KG1 (cell line): ENCODE measurements at places on chromosomes 4 and X.

- DNase-seq: no peak
These were observed 129.2 kb upstream of the MSX1 start for GRCh38 chr4:4730249-4730648.

- no peak for DNase-seq
These were observed 142.1 kb upstream of the FTHL17 start for GRCh38 chrX:31213941-31214340.

- DNase-seq: no peak
These were observed 183.7 kb downstream of the SOWAHB start for GRCh38 chr4:76714226-76714625.

DNA sequence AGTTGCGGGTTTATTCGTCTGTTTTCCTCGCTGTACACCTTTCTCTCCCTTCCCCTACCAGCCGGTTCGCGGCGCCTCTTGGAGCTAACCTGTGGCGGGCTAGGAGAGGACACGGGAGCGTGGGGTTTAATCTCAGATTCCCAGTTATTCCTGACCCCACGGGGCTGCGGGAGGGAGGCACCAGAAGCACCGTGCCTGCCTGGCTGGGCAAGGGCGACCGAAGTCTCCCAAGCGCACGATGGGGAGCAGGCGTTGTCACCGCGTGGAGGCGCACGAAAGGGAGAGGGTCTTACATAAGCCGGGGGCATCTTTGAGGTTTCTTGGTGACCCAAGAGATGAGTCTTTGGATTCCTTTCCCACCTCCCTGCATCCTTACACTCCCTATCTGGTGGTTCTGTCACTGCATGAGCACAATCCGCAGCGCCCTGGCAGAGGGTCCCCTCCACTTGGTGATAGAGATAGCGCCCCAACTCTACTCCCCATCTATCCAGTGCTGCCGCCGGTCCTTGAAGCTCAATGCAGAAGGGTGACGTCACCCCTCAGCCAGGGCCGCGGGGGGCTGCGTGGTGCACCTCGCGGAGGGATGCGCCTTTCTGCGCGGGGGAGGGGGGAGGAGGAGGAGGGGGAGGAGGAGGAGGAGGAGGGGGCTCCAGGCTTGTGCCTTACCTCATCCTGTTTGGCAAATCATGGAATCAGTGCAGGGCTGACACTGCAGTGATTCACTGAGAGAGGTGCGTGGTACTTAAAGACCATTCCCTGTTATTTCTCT is 793 bp downstream of the TSPAN7 start:
- DNase-seq: no peak

- peak; percentile 14 for DNase-seq
These were observed 195.8 kb downstream of the PDHA2 start for GRCh38 chr4:96035727-96036126.

GRCh38 chr4:174156239-174156826 is 127.1 kb downstream of the FBXO8 start:
- DNase-seq: no peak

GRCh38 chrX:135345107-135345589 is 35.9 kb downstream of the ETDC start:
- no peak for DNase-seq

DNA sequence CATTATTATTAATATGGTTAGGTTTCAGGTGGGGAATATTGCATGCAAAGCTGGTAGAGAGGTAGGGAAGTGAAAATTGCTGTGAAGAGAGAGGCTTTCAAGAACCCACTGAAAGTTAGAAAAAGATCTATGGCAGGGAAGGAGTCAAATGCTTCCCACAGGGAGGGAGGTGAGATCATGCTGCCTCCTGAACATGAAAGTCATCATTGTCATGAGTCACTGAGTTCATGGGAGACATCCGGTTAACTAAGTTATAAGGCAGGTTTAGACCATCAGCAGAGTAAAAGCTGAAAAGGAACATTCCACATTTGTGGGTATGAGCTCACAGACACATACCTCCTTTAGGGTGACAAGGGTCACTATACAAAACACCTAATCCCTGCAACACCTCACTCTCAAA is 16.2 kb downstream of the GATB start:
- no peak for DNase-seq

DNA sequence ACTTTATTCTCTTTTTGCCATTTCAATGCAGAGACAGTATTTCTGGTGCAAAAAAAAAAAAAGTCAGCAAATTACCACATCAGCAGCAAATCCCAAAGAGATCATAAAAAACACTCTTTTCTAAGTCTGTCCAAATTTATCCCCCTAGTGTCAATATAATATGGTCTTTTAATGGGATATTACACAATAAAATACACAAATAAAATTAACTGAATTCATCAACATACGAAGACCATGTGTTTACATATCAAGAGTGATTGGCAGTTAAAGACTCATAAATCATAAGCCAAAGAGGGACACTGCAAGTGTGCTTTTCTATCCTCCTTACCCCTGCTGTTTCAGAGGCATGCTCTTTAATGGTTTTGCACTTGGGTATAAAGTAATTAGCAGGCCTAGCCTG is 340.2 kb upstream of the DKK2 start:
- no peak for DNase-seq

DNA sequence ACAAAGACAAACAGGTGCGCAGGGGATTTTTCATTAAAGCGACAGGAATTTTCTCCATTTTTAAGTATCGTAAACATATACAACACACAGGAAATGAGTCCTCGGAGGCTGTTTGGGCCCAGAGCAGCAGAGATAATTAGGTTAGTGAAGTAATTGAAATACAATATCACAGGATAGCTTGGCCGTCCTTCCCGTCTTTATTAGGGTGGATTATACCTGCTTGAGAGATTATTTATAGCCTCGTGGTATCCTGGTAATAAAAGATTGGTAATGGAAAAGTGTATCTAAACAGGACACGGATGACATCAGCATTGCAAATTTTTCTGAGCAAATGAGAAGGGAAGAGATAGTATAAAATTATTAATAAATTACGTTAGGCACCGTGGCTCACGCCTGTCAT is 68.2 kb downstream of the CRLF2 start:
- no peak for DNase-seq

GRCh38 chr4:3054169-3054759 is 20.1 kb downstream of the HTT-AS start:
- no peak for DNase-seq

- DNase-seq: no peak
These were observed 2.3 kb downstream of the CCDC149 start for GRCh38 chr4:24910499-24910898.

- DNase-seq: no peak
These were observed 340.4 kb downstream of the RPA4 start for GRCh38 chrX:97224148-97224547.

GRCh38 chrX:6685489-6685888 is 150.6 kb upstream of the VCX3A start:
- no peak for DNase-seq

DNA sequence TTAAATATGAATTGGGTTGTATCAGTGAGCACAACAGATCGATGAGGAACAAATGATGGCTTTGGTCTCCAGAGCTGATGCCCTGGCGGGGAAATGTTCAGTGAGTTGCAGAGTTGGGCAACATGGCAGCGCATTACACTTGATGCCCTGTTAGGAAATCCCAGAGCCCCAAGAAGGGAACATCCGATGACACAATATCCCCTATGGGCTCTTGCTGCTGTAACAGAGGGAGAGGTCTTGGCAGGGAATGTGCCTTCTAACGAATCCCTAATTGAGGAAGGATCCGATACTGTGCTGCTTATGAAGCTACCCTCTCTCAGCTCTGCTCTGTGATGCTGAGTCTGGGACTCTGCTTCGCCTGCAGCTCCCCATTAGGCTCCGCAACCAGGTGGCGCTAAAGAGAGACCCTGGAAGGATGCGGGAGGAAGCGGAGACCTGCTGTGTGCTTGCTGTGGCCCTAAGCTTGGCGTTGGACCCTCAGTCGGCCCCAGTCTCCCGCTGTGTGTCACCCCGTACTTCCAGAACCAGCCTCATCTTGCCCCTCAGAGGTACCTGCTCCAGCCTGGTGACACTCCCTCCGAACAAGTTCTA is 38.9 kb downstream of the PDHA1 start:
- DNase-seq: no peak

DNA sequence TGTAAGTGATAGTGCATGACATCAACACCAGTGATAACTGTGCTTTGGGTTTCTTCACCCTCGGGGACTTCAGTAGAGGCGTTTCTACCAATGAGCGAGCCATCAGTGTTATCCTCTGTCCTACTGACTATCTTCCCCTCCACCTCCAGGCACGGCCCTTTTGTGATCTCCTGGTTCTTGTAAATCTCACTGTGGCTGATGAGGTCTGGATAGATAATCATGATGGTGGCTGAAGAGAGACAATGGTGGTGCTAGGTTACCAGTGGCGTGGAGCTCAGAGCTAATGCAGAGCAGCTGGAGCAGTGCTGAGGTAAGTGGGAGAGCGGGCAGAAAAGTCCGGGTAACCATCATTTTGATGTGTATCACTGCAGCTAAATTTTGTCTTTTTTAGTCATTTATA is 816.6 kb downstream of the GLUD2 start:
- no peak for DNase-seq

- DNase-seq: no peak
These were observed 3.1 kb downstream of the CT45A10 start for GRCh38 chrX:135890087-135890585.

DNA sequence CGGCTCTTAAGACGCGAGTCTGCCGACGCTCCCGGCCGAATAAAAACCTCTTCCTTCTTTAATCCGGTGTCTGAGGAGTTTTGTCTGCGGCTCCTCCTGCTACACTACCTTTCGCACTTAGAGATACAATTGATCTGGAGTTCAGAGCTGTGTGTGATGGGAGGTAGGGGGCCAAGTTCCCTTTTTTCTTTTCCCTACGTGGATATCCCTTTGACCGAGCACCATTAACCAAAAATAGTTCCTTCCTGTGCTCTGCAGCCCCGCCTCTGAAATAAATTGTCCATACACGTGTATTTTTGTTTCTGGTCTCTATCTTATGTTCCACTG is 555 bp upstream of the PGM2 start:
- DNase-seq: peak; percentile 87

GRCh38 chr4:130422261-130422660 is 1326.3 kb downstream of the C4orf33 start:
- DNase-seq: peak; percentile 2

DNA sequence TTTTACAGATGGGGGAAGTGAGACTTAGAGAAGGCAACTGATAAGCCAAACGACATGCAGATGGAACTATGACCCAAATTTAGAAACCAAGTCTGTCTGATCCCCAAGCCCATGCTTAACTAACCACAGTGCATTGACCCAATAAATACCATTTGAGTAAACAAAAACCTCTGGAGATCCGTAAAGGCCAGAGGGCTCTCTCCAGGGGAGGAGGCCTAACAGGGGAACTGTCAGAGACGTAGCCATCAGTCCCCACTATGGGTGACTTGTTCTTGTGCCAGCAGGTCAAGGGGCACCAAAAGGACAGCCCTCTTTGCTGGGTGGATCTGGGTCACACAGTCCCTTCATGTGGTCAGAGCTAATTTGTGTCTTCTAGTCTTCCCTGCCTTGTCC is 420.2 kb downstream of the BCOR start:
- no peak for DNase-seq

DNA sequence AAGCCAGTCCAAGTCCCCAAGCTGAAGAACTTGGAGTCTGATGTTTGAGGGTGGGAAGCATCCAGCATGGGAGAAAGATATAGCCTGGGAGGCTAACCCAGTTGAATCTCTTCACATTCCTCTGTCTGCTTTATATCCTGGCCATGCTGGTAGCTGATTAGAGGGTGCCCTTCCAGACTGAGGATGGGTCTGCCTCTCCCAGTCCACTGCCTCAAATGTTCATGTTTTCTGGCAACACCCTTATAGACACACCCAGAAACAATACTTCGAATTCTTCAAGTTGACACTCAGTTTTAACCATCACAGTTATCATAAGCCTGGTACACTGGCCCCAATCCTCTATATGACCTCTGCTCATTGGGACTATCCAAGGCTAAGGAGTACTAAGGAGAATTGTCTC is 124.1 kb upstream of the WDR1 start:
- no peak for DNase-seq

DNA sequence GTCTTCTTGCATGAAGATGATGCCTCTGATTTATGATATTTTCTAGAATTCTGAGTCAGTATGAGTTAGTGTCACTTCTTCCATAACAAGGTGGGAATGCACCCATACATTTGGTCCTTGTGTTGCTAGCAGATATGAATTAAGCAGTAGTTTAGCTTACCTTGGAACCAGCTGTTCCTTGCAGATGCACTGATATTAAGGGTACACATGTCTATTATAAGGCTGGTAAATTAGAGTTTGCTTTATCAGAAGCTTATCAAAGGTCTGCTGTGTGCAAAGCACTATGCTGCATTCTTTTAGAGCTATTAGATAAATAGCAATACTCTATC is 36.5 kb downstream of the AFF1 start:
- no peak for DNase-seq

DNA sequence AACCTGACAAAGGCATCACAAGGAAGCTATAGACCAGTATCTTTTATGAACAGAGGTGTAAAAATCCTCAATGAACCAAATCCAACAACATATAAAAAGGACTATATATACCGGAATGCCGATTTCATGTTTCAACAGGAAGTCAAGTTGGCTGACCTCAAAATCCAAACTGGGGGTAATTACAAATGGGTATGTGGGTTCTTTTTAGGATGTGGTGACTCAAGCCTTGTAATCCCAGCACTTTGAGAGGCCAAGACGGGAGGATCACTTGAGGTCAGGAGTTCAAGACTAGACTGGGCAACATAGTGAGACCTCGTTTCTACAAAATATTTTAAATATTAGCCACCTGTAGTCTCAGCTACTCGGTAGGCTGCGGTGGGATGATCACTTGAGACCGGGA is 10.4 kb downstream of the PRSS48 start:
- no peak for DNase-seq

DNA sequence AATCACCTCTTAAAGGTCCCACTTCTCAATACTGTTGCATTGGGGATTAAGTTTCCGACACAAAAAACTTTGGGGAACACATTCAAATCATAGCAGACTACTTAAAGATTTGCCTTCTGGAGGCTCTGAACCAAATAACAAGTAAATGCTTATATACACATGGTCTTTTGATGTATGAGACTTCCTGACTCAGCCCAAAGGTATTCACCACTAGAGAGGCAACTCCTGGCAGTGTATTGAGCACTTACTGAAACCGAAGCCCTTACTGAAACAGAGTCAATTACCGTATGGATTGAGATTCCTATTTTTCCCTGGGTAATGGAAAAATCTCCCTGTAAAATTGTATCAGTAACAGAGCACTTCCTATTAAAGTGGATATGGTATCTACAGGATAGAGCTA is 45.4 kb downstream of the ZCCHC13 start:
- no peak for DNase-seq

- DNase-seq: no peak
These were observed 24.9 kb downstream of the PALLD start for GRCh38 chr4:168521721-168522120.

GRCh38 chrX:20309806-20310205 is 43.1 kb upstream of the RPS6KA3 start:
- DNase-seq: no peak
